ENCODE measurements at places on chromosomes 5 and 9.

- DNase-seq = no peak
Measured at GRCh38 chr9:3200331-3200774, 325.4 kb downstream of the RFX3 start.

- DNase-seq = no peak
Measured at GRCh38 chr5:1152156-1152555, 40.3 kb upstream of the SLC12A7 start.

- DNase-seq = no peak
Measured at GRCh38 chr5:13189532-13189931, 755.0 kb downstream of the DNAH5 start.

DNA sequence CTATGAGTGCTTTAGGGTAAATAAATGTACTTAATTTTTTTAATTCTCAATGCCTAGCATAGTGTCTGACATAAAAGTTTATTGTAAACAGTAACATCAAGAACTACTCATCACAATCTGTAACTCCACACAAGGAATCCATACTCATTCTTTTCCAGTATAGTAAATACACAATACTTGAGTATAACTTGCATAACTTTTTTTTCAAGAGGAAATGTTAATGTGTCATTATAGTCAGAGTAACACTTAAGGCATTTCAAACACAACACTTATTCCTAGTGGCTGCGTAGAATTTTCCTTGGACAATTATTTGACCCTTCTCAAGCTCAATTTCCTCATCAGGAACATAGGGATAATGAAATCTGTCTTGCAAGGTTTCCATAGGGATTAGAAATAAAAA is 584.3 kb downstream of the CAAP1 start:
- no peak for DNase-seq

DNA sequence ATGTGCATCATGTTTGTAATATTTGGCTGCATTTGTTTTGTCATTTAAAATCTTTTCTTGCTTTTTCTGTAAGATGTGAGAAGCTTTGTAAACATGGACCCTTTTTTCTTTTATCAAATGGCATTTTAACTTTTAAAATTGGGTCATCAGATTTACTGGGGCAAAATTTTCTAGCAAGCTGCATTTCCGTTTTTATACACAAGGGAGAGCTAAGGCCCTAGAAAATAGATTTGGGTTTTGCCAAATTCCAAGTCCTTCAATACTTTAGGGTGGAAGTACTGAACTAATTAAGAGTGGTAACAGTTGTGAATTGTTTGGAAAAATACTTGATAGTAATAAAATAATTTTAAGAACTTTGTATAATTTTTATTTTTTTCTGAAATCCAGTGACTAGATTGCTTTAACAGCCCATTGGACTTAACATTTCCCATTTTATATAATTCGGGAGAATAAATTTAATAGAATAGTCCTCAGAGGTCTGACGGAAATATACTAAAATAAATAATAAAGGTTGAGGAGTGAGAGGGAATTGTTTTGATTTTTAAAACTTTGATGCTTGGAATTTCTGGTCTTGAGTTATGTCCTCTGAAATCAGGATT is 117.4 kb downstream of the SMARCA2 start:
- DNase-seq = no peak

DNA sequence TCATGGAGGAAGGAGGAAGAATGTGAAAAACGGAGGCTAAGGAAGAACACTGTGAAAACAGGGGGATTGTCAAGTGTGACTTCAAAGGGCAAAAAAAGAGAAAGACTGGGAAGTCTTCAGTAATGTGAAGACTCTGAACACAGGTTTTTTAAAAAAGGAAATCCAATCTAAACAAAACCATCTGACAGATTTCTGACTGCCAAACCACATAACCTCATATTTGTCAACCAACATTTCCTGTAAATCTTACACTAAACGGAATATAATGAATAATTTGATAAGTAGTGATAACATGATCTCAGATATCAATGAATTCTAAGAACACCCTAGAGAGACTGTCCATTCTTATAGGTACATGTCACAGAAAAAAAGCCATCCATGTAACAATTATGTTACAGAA is 124.7 kb downstream of the FBN2 start:
- DNase-seq = no peak

GRCh38 chr5:96247097-96247701 is 185.8 kb downstream of the PCSK1 start:
- DNase-seq = no peak

GRCh38 chr5:4906786-4907185 is 233.3 kb upstream of the ADAMTS16 start:
- DNase-seq = no peak

- DNase-seq = no peak
Measured at GRCh38 chr5:42021923-42022322, 96.8 kb downstream of the FBXO4 start.

- DNase-seq = no peak
Measured at GRCh38 chr5:51278539-51278938, 104.7 kb upstream of the ISL1 start.

DNA sequence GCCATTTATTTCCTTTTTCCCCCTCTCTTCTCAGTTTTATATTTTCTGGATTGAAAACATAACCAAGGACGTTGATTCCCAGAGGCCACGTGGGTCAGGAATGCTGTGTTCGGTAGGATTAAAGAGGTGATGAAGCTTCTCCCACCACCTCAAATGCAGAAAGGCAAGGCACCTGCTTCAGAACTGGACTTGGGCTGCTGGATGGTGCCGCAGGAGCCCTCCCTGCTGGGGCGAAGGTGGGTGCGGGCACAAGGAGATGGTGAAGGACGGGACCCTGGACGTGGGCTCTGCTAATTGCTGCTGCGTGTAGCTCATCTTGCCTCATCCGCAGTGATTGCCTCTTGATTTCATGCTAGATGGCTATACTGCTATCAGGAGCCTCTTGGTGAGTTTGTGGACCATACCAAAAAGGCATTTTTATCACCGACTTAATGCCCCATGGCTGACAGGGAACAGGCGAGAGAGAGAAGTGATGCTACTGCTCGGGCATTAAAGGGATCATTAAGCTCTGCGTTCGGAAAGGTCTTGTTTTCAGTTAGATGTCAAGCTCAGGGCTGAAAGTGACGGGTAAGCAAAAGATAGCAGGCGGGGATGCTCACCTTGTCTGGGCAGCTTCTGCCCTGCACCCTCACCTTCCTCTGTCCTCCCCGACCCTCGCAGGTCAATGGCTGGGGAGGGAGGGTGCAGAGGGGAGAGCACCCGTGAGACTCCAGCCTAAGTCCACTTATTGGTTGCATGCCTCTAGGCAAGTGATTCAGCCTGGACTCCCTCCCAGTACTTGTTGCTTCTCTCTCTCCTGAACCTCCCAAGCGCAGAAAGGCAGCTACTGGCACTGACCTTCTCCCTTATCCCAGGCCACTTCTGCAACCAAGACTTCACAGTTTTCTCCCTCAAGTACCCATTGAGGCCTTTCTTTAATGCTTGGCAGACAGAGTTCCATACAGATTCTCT is 71.6 kb upstream of the FSTL4 start:
- no peak for DNase-seq

- DNase-seq = no peak
Measured at GRCh38 chr5:102453716-102454115, 45.1 kb downstream of the SLCO6A1 start.

GRCh38 chr5:14424011-14424685 is 157.4 kb upstream of the OTULINL start:
- no peak for DNase-seq

GRCh38 chr9:111193095-111193494 is 136.9 kb downstream of the OR2K2 start:
- no peak for DNase-seq

DNA sequence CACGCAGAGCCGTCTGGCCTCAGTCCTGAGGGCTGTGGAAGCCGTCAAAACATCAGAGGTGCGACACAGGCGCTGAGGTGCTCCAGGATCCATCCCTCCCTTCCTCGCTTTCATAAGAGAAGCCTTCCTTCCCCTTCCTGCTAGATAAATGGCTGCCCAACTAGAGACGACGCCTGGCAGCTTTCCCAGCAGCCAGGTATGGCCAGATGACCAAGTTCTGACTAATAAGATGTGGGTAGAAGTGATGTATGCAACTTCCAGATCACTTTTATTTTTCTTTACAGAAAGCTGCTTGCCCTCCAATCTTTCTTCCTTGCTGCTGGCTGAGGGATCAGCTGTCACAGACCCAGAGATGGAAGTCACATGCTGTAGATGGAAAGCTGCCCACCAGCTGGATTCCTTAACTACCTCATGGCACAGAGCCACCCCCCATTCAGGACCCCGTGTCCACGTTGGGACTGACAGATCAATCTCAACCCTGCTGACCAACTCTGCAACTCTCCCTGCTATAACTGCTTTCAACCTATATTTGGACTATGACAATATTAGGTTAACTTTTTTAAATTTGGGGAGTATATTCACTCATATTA is 8.8 kb downstream of the MAPK9 start:
- DNase-seq = no peak

DNA sequence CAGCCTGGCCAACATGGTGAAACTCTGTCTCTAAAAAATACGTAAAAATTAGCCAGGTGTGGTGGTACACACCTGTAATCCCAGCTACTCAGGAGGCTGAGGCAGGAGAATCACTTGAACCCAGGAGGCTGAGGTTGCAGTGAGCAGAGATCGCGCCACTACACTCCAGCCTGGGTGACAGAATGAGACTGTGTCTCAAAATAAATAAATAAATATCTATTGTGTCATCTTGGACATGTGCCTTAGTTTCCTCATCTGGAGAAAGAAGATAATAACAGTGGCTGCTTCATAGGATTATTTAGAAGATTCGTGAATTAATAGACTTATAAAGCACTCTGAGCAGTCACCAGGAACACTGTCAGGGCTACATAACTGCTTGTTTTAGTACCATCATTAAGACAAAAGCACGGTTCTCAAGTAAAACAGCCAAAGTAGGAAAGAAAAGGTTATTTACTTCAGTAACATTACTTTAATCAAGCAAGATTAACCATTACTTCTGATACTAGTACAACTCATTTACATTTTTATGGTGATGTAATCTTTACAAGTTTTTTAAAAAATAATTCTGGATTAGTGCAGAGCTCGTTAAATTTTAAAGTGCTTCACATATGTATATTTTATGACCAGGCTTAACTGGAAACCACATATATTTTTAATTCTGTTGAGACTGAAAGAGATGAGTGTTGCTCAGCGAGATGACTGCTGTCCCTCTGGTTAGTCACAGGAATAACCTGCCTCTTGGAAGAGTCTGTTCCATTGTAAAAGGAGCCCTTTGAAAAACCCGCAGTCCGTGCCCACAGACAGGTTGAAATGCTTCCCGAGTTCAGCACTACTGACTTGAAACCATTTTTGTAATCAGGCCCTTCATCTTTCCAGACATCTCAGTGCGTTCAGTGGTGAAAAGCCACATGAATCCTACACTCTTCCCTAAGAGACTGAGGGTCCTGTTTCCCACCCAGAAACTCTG is 36.7 kb downstream of the ANKH start:
- DNase-seq = no peak

Data from stimulated activated CD8-positive, alpha-beta memory T cell treated with anti-CD3 and anti-CD28 coated beads, Interleukin-15, amount 100 ng/mL, for 4 hours (primary cell).